ENCODE measurements at places on chromosomes 5 and 9.

GRCh38 chr5:10573487-10574145 is 9.7 kb downstream of the ANKRD33B start:
- DNase-seq = no peak

DNA sequence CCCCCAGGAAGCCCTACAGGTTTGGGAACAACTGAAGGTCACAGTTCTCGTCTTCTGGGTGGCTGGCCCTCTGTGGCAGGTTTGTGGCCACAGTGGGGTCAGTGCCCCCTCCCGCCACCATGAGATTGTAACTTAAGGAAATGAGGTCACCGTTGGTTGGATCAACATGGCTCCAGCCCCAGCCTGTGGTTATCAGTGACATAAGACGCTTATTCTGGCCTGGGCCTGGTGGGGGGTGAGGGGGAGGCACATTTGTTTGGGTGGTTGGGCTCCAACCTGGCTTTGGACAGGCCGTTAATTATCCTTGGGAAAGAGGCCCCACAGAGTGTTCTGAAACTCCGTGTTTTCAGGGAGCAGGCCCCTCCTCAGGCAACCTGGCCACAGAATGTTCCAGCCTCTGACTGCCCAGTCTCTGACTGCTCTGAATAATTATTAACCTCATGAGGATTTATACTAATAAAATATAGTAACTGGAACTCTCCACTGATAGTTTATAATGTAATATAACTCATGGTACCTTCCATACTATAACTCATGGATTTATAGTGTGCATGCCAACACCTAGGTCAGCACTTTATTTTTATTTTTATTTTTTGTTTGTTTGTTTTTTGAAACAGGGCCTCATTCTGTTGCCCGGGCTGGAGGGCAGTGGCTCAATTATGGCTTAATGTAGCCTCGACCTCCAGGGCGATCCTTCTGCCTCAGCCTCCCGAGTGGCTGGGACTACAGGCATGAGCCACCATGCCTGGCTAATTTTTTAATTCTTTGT is 58.0 kb upstream of the RPL26L1 start:
- DNase-seq = no peak

DNA sequence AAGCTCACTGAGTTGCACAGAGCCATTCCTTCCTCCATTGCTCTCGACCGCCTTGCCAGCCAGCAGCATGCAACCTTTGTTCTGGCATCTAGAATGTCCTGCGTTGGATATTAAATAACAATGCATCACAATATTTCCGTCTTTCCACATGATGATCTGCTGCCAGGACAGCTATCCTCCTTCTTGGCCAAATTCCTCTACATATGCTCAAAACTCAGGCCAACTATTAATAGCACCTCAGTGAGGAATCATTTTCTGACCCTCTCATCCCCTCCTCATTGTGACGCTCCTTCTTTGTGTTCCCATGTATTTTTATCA is 128.6 kb downstream of the MYO10 start:
- DNase-seq = no peak

GRCh38 chr5:150144879-150145278 is 10.8 kb downstream of the PDGFRB start:
- no peak for DNase-seq

- no peak for DNase-seq
These were observed 33.4 kb upstream of the TTC1 start for GRCh38 chr5:159975462-159976019.

DNA sequence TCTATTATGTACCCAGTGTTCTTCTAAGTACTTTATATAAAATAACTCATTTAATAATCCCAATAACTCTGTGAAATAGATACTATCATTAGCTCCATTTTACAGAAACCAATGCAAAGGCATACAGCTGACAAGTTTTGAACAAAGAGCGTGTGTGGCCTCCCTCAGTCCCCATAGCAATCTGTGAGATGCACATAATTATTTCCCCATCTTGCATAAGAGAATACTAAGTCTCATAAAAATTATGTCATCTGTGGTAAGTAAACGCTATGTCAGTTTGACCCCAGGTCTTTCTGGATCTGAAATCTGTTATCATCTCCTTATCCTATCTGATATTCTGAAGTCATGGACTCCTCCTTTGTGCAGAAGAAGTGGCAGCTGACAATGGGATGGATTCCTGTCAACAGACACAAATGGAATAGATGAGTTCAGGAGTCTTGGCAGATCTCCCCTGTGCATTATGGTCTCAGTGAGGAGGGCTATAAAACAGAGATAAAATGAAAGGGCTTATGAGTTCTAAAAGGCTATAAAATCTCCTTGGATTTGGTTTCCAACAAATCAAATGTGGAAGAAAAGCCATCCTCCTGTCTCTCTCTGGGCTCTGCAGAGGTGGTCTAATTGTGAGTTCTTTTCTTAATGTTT is 162.5 kb upstream of the TLE4 start:
- DNase-seq = no peak

GRCh38 chr9:120365386-120365785 is 214.6 kb downstream of the CDK5RAP2 start:
- DNase-seq = no peak

DNA sequence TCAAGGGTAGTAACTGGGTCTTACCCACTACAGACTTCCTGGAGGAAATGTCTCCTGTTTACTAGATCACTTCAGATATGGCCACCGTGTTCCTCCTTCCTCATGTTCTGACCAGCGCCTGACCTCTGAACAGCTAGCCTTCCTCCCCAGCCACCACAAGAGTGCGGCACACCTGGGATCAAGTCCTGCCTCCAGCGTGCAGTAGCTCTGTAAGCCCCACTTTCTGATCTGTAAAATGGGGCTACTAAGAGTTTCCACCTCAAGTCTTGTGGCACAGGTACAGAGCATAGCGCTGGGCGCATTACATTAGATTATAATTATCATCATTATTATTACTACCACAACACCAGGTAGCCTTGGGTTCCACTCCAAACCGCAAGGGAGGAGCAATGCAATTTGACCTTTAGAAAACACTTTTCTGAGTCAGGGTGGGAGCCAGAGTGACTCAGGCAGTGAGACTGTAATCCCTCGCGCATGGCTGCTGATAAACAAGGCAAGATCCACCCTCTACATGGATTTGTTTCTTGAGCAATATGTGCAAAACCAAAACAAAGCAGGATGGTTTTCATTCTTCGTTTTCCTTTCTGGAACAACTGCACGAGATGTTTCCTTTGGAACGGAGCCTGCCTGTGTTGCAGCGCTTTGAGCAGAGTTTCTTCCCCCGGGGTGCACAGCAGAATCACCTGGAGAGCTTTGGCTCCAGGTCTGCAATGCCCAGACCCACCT is 65.0 kb upstream of the ANGPTL2 start:
- no peak for DNase-seq

DNA sequence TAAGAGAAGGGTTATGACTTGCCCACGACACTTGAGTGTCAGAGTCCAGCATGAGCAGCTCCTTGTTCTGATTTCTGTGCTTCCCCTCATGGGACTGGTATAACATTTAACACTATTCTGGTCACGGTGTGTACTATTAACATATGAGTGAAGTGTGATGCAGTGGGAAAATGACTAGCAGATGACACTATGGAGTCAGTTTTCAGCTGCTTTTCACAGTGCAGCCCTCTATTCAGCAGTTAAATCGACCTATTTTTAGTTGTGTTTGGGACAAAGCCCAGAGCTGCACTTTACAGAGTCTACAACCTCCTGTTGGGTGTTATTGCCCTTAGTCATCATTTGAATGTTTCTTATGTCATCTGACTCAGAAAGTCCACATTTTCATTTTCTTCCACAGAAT is 59.1 kb downstream of the CHSY3 start:
- DNase-seq = no peak

GRCh38 chr5:132024789-132025402 is 13.4 kb upstream of the ACSL6 start:
- DNase-seq = no peak
